NCI-H1417 (cell line): ENCODE measurements at places on chromosomes 7 and 10.

DNA sequence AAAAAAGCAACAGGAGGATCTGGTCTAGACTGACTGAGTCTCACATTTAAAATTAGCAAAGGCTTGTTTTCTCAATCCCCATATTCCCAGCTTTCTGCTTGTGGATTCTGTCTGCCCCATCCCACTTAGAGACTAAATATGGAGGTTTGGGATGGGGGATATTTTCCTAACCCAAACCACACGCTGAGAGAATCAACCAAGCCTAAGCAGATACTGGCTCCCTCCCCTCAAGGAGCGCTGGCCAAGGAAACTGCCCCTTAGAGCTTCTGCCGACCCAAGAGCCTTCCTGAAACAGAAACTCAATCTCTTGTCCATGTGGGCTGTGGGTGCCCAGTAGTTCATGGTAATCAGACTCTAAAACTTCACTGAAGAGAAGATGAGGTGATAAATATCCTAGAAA, 3.9 kb downstream of the FFAR4 start:
- DNase-seq = no peak

GRCh38 chr7:91504919-91505318, 240.7 kb downstream of the FZD1 start:
- no peak for DNase-seq

GRCh38 chr7:77838929-77839491, 40.4 kb downstream of the PHTF2 start:
- DNase-seq = peak; percentile 35

GRCh38 chr10:121532292-121532864, 65.9 kb downstream of the FGFR2 start:
- DNase-seq = no peak

DNA sequence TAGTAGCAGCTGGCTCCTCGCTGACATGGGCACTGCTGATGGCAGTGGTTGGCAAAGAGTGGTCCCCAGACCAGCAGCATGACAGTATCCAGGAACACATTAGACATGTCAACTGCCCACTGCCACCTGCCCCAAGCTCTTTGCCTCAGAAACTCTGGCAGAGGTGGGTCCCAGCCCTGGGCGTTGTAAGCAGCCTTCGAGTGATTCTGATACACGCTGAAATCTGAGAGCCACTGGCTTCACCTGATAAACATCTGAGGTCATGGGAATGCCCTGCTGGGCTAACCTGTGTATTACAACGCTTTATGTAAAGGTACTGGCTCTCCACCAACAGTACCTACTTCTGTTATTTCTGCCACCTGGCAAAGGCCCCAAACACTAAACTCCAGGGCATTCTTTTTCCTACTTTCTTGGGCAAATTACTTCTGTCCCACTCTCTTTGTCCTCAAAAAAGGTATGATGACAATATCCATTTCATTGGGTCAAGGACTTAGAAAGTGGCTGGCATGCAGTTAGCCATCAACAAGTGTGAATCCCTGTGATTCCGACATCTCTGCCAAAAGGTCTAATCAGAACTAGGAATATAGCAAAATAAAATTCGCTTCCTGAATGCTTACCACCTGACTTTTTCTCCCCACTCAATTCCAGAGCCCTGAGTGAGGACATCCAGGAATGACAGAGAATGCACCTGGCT, 9.2 kb downstream of the SGMS1 start:
- no peak for DNase-seq

DNA sequence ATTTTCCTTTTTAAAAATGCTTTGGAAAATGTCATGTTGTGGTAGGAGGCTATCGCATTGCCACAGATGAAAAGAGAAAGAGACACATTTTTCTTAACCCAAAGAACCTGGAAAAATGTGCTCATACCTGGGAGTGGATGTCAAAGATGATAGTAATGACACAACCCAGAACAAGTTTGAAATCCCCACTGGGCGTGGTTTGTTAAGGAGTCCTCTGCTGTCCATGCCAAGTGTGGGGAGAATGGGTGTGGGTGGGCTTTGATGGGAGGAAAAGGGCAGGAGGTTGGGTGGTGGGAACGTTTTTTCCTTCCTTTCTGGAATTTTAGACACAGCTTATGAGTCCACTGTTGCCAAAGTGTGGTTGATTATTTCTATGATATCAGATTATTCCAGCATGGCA, 10.9 kb downstream of the OPTN start:
- no peak for DNase-seq

- DNase-seq = no peak
Observed at GRCh38 chr7:107396081-107396480, 73.8 kb upstream of the GPR22 start.

- no peak for DNase-seq
Observed at GRCh38 chr7:137932881-137933269, 69.0 kb downstream of the CREB3L2 start.

- DNase-seq = no peak
Observed at GRCh38 chr10:109991266-109991855, 16.4 kb upstream of the ADD3 start.

GRCh38 chr10:72332423-72333111, 22.2 kb downstream of the DNAJB12 start:
- DNase-seq = no peak

GRCh38 chr10:95273393-95274312, 17.1 kb downstream of the PDLIM1 start:
- no peak for DNase-seq

DNA sequence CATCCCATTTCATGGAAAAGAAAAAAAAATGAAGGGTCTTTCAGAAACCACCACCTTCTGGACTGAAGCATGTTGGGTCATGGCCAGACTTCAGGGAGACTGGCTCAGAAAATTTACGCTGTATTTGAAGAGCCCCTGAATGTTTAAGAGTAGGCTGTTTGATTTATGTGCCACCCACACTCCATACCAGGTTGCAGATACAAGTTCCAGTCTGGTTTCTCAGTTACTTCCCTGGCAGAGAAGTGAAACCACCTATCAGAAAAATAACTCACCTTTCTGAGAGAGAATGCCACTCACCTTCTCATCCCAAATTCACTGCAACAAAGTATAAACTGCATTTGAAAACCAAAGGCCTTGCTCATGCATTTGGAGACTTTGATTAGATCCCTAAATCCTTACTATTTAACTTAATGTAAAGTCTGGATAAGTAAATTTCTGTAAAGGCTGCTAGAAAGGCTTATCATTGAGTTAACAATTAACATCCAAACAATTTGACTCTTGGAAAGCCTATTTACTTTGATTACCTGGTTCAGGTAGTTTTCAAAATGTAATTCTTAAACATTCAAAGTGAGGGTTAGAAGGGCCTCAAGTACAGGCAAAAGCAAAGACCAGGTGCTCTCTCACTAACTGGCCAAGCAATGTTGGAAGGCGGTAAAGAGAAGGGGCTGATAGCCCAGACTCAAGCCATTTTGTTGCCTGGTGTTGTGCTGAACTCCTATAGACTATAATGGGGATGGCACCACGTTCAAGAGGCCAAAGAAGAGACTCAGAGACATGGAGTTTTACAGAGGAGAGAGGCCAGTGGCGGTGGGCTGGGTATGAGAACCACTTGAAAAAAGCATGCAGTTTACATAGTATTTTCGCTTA, 12.8 kb upstream of the ADD3 start:
- no peak for DNase-seq

DNA sequence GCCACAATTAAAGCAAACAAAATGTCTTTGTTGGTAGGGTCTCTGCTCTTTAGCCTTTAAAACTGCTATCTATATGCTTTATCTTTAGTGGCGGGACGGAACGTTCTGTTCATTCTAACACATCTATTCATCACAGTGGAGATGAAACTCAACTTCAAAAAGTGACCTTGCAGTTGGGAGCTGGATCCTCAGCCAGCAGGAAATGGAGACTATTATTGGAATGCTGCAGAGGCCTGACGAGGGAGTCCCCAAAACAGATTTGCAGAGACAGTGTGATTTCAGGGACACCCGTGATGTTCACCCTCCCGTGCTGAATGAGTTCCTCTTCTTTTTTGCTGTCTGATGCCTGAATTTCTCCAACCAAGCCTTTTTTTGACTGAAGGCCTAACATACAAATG, 306.0 kb upstream of the SHH start:
- DNase-seq = no peak

- DNase-seq = no peak
Observed at GRCh38 chr7:100352984-100353684, 4.8 kb upstream of the PILRB start.

DNA sequence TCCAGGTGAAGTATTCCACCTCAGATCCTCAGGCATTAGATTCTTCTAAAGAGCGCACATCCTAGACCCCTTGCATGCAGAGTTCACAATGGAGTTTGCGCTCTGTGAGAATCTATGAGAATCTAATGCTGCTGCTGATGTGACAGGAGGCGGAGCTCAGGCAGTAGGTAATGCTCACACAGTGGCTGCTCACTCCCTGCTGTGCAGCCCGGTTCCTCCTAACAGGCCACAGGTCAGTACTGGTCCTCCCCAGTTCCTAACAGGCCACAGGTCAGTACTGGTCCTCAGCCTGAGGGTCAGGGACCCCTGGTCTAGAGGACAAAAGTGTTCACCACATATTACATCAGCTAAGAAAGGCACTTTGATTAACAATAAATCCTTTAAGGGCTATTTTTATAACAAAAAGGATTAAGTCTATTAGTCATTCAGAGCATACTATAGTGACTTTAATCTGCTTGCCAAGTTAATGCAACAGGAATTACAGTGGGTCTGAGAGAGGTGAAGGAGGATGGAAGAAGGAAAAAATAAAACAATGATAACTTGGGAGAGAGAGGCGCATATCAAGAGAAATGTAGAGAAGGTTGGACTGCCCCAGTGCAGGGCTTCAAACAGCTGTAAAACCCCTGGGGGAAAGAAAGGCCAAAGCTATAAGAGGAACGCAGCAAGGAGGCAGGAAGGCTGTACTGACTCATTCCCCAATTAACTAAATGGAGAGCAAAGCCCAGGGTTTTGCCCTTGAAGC, 49.2 kb downstream of the CUL2 start:
- no peak for DNase-seq

DNA sequence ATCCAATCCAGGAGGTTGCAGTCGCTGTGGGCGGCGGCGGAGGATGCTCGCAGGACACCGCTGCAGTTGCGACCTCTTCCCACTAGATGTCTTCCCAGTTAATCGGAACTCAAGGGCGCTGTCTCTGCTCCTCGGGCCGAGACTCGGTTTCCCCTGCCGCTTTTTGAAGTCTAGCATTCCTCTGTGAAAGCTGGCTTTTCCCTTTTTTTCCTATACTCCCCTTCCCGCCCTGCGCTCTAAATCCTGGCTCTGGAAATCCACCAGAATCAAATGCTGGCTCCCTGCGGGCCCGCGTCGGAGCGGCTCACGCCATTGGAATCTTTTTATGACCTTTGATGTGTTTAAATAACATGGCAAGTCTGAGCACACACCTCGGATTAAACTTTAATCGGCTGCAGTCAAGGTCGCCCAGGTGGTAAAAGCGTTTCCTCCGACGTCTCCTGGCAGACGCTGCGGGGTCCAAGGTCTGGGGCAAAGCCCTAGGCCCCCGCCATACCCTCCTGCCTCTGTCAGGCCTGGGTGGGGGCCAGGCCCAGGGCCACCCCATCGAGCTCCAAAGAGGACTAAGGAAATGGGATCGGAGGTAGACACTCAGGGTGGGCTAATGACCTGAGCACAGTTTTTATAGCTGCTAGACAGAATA, 10.7 kb upstream of the HOXA13 start:
- no peak for DNase-seq

GRCh38 chr7:157986051-157986450, 601.6 kb downstream of the PTPRN2 start:
- DNase-seq = no peak

- no peak for DNase-seq
Observed at GRCh38 chr10:125006921-125007426, 65.1 kb downstream of the ZRANB1 start.

DNA sequence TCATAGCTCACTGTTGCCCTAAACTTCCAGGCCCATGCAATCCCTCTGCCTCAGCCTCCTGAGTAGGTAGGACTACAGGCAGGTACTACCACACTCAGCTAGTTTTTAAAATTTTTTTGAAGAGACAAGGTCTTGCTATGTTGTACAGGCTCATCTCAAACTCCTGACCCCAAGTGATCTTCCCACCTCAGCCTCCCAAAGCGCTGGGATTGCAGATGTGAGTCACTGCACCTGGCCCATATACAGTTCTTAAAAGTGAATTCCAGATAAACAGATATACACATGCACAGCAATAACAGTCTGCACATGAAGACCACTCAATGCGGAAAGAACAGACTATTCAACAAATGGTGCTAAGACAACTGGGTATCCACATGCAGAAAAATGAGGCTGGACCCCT, 67.8 kb downstream of the SRPK2 start:
- no peak for DNase-seq

- peak; percentile 15 for DNase-seq
Observed at GRCh38 chr10:34607894-34608293, 207.2 kb downstream of the PARD3 start.

DNA sequence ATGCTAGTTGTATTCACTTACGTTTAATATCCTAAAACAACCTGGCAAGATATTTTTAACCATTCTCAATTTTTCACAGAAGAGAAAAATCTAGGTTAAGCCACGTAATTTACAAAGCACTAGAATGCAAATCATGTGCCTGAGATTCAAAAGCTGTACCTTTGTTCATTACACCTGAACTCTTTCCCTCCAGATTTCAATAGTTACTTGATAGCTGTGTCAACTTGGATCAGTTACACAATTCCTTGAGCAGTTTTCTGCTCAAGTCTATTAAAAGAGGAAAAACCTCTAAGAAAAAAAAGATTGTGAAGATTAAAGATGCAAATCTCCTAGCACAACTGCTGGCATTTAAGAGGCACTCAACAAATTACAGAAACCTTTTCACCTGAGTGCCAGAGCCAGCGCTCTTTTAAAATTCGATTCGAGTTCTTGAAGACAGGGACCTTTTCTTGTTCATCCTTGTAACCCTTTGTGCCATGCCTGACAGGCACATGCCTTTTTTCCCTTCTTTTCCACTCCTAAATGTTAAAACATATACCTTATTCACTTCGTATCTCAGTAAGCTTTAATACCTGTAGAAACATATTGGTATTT, 886 bp downstream of the NSUN6 start:
- DNase-seq = peak; percentile 28

GRCh38 chr10:59736749-59737148, 16.5 kb downstream of the MRLN start:
- DNase-seq = no peak

DNA sequence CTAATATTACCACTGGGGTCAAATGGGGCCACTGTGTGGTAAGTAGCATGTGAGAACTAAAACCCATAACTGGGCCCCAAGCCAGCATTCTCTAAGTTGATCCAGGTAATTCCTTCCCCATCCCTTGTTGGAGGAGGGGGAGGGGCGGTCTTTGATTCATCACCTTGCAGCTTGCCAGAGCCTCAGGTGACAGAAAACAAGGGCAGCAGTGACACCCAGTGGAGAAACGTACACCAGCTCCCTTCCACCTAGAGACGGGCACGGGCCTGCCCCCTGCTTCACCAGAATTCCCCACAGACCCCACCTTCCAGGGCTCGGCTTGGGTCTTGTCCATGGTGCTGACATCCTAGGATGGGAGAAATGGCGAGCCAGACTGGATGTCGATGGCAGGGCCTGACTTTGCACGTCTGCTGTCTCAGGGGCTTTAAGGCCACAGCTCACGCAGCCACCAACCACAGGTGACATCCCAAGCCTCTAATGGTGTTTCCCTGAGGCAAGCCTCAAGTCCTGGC, 102.0 kb downstream of the STRA8 start:
- peak; percentile 85 for DNase-seq

GRCh38 chr10:130983749-130984148, 327.8 kb downstream of the TCERG1L start:
- DNase-seq = no peak

GRCh38 chr10:14549496-14549895, 218.8 kb upstream of the FRMD4A start:
- no peak for DNase-seq
